ENCODE measurements at places on chromosomes 1 and 21.

GRCh38 chr1:225044258-225044657, 114.8 kb downstream of the DNAH14 start:
- DNase-seq, result no peak

GRCh38 chr1:27544834-27545233, 54.9 kb upstream of the WASF2 start:
- no peak for DNase-seq

GRCh38 chr1:184641894-184642293, 112.8 kb downstream of the EDEM3 start:
- DNase-seq, result no peak

DNA sequence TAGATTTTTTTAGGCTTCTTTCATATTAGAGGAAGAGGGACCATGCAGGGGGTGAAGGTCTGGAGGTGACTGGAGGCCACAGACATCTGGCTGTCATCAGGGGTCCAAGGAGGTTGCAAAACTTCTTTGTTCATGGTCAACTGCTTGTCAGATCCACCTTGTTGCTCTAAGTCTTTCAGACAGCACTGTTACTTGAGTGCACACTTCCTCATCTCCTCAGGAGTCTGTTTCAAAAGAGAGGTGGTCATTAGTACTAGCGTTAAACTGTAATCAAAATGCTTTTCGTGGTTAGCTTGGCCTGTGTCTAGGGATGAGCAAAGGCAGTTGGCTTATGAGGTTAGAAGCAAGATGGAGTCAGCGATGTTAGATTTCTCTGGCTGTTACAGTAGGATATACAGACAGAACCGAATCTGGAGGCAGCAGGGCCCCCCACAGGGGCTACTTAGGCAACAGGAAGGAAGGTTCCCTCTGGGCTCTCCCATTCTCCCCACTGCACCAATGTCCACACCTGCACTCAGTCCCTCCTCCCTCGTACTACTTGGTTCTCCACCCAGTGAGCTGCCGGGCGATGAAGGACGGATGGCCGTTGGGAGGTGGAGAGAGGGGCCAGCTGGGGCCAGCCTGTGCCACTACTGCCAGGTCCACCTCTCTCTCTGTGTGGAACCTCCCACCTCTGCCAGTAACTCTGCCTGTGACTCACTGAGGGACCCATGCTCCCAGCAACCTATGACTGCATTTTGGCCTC, 57.2 kb downstream of the TOR1AIP2 start:
- no peak for DNase-seq

DNA sequence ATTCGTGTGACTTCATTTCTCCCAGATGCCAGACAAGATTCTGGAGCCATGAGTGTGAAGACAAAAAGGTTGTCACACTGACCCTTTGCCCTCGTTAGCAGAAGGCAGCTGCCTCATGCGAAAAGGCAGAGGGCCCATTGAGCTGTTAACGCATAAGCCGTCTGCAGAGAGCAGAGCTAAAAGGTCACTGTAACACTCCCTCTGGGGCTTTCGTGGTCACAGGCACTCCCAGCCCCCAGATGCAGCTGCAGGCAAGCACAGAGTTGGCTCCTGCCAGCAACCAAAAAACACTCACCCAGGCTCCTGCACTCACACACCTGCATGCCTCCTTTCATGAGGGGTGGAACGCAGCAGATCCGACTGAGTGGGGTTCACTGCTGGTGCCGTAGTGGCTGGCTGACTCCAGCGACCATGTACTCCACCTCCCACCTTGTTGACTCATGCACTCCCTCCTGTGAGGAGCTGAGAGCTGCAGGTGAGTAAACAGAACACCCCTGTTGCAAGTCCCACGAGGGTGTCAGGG, 287.5 kb downstream of the SMYD3 start:
- DNase-seq, result no peak

- DNase-seq, result no peak
These were observed 41.0 kb downstream of the CEP350 start for GRCh38 chr1:179995576-179995975.

- no peak for DNase-seq
These were observed 78.2 kb downstream of the GPR88 start for GRCh38 chr1:100616121-100616621.

DNA sequence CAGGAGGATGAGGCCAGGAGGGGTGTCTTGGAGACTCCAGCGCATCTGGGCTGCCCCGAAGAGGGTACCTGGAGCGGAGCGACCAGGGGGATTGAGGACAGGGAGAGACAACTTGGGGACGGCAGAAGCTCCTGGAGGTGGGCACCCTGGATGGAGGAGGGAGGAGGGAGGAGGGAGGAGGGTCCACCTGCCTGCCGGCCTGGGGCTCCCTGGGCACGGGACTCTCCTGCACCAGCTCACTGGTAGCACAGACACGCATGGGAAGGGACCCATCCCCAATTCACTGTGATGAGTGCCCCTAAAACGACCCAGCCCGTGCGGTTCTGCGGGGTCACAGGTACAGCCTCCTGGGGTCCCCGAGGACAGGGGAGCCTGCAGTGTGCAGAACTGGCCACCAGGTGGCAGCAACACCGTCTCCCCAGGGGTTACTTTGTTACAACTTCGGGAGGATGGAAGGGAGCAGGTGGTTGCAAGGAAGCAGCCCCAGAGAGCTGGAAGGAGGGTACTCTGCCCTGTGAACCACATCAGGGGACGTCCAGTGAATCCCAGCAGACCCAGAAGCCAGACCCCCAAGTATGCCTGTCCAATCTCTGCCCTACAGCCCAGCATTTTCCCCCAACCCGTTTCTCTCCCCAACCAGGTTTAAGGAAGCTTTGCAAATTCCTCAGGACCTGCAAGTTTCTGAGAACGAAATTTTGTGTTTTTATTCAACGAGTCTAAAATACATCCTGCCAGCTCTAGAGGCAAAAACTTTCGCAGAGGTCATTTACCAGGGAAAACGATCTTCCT, 482.4 kb downstream of the NPHP4 start:
- peak; percentile 12 for DNase-seq

DNA sequence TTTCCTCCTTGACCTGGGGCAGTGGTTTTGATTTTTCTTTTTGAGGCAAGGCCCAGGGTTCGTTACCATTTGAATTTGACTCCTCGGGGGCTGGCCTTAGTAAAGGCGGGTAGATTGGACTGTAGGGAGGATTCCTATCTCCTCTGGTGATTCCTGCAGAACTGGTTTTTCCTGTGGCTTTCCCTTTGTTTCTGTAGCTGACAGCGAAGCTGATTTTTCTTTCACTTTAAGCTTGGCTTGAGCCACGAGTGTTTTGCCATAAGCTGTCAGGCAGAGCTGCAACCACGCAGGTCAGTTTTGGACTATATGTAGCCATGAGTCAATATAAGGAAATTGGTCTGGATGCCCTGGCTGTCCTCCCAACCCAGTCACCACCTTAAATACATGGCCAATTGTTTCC, 28.7 kb upstream of the KCNJ15 start:
- no peak for DNase-seq

DNA sequence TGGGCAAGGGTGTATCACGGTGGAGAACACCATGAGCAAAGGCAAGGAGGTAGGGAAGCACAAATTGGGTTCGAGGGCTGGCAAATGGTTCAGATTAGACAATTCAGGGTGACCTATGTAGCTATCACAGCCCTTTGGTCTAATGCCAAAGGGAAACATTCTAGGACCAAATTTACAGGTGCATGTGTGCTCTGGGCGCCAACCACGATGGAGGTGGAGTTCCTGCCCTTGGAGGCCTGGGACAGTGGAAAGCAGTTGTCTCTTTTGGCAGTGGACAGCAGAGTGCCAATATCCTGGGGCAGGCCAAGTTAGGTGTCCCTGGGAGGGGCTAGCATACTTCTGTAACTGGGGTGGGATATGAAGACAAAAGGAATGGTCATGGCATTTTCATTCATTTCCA, 40.1 kb downstream of the IGFN1 start:
- no peak for DNase-seq

DNA sequence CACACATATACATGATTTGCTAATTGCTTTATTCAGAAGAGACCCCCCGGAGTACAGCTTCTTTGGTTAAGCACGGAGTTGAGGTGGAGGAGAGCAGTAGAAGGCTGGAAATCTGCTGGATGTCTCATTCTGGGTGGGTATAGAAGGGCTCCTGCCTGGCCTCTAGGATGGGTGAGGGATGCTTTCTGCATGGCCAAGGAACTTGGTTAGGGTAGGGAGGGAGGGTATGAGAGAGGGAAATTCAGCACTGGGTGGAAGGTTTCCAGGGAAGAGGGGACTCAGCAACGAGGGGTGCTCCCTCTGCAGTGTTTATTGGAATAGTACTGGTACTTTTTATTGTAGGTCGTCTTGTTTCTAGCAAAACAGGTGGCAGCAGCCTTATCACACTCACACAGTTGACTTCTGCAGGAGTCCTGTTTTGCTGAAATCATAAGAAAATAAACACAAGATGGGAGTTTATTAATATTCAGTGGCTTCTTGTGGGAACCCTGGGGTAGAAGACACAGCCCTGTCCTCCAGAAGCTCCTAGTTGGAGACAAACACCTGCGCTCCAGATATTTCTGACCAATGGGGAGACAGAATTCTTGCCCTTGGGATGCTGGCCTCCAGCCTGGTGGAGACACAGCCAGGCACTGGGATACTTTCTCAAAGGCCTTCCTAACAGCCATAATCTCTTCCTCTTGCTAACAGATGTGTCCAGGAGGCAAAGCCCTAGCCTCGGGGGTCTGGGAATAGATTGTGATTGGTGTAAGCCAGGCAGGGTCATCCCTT, 3.8 kb downstream of the PLA2G2A start:
- DNase-seq, result no peak

- DNase-seq, result no peak
These were observed 9.2 kb downstream of the C1orf21 start for GRCh38 chr1:184395937-184396480.

GRCh38 chr1:181181792-181182585, 93.5 kb downstream of the IER5 start:
- DNase-seq, result no peak

DNA sequence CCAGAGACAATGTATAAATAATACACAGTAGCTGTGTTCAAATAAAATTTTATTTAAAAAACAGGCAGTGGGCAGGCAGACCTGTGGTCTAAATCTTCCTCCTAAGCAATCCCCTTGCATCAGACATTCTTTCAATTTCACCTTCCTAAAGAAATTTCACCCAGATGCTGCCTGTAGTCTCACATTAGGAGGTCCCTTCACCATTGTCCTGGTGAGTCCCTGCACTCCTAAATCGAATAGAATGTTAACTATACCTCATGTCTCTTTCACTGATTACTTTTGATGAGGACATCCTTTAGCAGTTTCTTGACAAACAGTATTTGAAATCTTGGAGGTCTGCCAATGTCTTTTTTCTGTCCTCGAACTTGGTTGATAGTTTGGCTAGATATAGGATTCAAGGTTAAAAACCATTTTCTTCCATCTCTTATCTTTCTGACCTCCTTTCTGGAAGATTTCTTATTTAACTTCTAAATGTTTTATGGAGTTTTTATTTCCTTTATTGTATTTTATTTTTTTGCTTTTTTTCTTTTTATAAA, 77.5 kb downstream of the LPGAT1 start:
- no peak for DNase-seq

DNA sequence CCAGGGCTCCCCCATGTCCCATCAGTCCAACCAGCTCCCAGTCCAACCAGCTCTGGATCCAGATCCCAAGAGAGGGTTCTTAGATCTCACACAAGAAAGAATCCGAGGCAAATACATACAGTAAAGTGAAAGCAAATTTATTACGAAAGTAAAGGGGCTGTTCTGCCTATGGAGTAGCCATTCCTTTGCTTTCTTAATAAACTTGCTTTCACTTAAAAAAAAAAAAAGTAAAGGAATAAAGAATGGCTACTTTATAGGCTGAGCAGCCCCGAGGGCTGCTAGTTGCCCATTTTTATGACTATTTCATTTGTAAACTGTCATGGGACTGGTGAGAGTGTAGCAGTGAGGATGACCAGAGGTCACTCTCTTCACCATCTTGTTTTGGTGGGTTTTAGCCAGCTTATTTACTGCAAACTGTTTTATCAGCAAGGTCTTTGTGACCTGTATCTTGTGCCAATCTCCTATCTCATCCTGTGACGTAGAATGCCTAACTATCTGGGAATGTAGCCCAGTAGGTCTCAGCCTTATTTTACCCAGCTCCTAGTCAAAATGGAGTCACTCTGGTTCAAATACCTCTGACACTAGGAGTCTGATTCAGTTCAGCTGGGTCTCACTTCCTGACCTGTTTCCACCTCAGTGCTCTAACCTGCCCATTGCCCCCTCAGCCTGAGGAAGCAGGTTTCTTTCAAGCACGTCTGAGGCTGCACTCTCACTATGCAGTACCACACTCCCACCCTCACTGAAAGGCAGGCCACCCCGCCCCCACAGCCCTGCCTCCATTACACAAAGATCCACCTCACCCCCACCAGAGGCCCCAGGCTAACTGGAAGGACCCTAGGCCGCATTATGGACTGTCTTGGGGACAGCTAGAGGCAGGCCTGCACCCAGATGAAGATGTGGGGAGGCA, 26.5 kb upstream of the ATP2B4 start:
- DNase-seq, result no peak

- DNase-seq, result no peak
These were observed 521 bp upstream of the CDC7 start for GRCh38 chr1:91499904-91500755.

DNA sequence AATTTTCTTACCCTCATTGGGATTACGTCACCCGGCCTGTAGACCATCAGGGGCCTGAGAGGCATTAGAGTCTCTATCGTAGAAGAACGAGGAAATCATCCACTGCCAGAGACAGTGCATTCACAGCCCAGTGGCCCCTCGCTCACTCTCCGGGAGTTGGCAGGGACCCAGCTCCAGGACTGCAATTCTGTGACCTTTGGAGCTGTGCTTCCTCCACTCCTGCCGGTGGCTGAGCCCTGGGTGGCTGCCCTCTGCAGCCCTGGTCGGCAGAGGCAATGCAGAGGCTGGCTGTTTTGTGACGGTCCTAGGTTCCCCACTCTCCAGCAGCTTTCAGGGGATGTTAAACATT, 12.7 kb downstream of the SLC37A1 start:
- DNase-seq, result no peak

DNA sequence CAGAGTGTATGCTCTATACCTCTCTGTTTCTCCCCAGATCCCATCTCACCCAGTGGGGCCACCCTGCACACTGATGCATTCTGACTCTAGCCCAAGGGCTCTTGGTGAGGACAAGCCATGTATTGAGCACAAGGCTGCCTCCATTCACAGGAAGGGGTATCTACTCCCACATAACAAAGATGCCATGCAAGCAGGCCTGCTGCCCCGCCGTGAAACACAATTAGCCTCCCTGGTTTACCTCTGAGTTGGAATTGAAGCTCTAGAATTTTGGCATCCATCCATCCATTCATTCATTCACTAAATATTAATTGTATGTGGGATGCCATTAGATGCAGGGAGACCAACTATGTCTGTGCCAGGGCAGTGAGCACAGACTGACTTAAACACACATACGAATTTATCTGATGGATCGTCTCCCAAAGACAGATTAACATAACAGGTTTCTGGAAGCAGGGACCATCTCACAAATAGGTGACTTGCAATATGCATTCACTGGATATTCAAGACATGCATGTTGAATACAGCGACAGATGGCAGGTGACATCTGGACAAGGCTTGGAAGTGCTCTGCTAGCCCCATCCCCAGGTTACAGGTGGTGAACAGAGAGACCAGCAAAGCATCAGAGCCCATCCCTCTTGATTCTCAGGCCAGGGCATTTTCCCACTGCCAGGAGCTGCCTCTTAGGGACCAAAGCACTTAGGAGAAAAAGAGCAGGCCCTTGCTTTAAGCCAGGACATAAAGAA, 34.3 kb downstream of the TRABD2B start:
- no peak for DNase-seq

GRCh38 chr1:5906116-5906515, 86.1 kb downstream of the NPHP4 start:
- DNase-seq, result no peak
